ENCODE measurements at places on chromosomes 6 and 20.

DNA sequence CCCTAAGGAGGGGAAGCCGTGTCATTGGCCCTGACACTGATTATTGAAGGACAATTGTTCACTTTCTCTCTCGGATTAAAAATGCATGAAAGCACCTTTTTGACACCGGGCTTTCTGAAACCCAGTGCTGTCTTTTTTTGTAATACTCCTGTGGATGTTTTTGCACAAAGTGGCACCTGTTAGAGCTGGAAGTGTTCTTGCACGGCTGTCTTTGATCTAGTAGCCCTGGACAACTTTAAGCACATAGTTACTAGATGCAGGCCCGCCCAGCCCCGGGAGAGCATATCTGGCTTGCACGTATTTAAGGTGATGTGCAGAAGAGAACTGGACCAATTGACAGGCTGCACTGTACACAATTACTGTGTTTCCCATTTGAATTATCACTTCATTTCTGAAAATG is 72.6 kb downstream of the ARID1B start:
- no peak for DNase-seq

GRCh38 chr6:157401734-157402338 is 20.8 kb downstream of the ZDHHC14 start:
- DNase-seq: no peak

- peak; percentile 39 for DNase-seq
These were observed 625.9 kb upstream of the EPHA7 start for GRCh38 chr6:94045099-94045829.

GRCh38 chr6:147789430-147789947 is 281.0 kb downstream of the SAMD5 start:
- DNase-seq: no peak

Data from renal cortical epithelial cell (primary cell).